ENCODE measurements at places on chromosomes 13 and 19.

DNA sequence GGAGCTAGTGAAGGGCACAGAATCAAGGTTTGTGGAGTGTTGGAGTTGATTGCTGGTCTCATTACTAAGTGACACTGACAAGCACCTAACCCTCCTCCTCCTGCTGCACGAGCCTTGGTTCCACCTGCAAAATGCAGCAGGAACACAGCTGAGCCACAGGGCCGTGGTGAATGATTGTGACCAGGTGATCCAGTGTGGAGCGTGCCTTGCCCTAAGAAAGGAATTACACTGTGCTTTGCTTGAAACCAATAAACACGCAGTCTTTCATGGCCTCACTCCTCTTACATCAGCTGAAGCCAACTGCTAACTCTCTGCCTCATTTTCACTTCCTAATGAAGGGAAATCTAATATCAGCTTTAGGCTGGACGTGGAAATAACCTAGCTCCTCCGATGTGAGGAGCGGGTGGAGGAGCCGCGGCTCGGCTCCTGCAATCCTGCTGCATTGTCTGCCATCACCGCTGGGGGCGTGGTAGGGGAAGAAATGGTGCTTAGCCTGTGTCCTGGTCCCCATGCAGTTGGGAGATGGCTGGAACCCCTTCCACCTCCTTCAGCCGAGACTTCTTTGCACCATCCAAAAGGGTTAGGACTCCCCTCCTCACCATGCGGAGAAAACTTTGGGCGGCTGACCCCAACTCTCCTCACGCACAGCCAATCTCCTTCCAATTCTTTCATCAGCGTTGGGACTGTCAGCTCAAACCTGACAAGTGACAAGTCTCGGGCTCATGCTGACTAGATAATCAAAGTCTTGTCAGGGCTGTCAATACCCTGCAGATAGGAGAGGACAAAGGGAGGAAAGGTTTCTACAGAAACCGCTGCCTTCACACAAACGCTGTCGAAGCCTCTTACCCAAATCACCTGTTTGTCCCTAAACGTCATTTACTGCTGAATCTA, 427.9 kb downstream of the ZNF536 start:
- DNase-seq, result peak; percentile 57

- no peak for DNase-seq
Observed at GRCh38 chr13:24406524-24406923, 97.1 kb downstream of the C1QTNF9 start.

- peak; percentile 71 for DNase-seq
Observed at GRCh38 chr13:74026753-74027152, 107.5 kb downstream of the KLF12 start.

- no peak for DNase-seq
Observed at GRCh38 chr13:84208246-84208910, 326.1 kb upstream of the SLITRK1 start.

DNA sequence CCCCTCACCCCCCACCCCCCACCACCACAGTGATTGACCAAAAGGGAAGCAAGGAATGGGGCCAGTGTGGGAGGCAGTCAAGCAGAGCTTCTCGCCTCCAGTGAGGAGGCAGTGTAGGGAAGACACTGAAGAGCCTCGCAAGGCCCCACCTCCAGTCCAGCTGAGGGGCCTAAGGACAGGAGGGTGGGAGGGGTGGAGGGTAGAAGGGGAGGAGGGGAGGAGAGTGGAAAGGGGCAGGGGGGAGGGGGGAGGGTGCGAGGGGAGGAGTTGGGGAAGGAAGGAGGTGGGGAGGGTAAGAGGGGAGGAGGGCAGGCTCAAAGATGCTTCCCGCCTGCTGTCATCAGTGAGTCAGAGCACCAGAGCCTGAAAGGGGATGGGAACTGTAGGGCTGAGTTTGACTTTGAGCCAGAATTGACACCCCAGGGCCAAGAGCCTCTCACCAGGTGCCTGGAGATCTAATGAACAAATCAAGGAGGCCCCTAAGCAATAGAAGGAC, 786.2 kb downstream of the UQCRFS1 start:
- no peak for DNase-seq

- DNase-seq, result no peak
Observed at GRCh38 chr19:452829-453228, 8.0 kb downstream of the SHC2 start.

- DNase-seq, result peak; percentile 28
Observed at GRCh38 chr19:17803264-17803896, 8.4 kb downstream of the B3GNT3 start.

GRCh38 chr13:48176781-48177180, 56.2 kb upstream of the ITM2B start:
- DNase-seq, result no peak

- no peak for DNase-seq
Observed at GRCh38 chr13:71677124-71677523, 189.9 kb downstream of the DACH1 start.

DNA sequence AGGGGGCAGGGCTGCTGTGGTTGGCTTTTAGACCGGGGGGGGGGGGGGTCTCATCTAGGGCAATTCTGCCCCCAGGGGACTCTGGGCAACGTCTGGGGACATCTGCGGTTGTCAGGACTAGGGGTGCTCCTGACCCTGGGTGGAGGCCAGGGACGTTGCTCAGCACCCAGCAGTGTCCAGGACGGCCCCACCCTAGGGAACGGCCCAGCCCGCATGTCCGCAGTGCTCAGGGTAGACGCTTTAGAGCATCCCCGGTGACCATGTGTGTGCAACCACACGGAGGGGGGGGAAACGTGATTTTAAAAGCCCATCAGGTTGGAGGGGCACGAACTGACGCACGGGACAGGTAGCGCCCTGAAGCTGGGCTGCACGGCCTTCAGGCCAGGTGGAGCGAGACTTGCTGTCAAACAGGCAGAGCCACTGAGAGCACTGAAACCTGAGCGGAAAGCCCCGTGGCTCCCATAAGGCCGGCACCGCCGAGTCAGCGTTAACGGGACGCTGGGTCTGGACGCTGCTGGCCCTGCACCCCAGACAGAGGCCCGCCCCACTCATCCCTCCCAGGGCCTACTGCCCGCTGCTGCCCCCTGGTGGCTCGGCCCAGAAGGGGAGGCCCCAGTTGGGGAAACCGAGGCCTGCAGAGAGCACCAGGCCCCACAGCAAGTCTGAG, 8.3 kb downstream of the CACTIN start:
- peak; percentile 67 for DNase-seq

GRCh38 chr19:21335721-21336120, 6.5 kb upstream of the ZNF708 start:
- no peak for DNase-seq

- no peak for DNase-seq
Observed at GRCh38 chr13:35293579-35294226, 182.8 kb downstream of the MAB21L1 start.

GRCh38 chr13:50359041-50359367, 343.8 kb downstream of the KCNRG start:
- no peak for DNase-seq

- DNase-seq, result peak; percentile 96
Observed at GRCh38 chr19:13846557-13847406, 30.2 kb upstream of the NANOS3 start.

DNA sequence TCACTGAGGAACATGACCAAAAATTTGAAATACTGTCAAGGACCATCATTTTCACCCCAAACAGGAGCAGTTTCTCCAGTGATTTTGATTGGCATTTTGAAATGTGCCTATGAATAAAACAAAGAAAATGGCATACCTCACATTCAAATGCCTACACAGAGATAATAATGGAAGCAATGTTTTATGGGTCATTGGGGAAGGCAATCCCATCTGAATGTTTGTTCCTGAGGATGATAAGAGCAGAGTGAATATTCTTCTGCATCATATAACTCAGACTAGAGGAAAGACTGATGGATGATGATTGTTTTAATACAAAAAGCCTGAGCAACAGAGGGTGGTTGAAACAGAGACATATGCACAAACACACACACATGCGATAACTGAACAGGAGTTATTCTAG, 2749.9 kb downstream of the PCDH9 start:
- DNase-seq, result no peak

DNA sequence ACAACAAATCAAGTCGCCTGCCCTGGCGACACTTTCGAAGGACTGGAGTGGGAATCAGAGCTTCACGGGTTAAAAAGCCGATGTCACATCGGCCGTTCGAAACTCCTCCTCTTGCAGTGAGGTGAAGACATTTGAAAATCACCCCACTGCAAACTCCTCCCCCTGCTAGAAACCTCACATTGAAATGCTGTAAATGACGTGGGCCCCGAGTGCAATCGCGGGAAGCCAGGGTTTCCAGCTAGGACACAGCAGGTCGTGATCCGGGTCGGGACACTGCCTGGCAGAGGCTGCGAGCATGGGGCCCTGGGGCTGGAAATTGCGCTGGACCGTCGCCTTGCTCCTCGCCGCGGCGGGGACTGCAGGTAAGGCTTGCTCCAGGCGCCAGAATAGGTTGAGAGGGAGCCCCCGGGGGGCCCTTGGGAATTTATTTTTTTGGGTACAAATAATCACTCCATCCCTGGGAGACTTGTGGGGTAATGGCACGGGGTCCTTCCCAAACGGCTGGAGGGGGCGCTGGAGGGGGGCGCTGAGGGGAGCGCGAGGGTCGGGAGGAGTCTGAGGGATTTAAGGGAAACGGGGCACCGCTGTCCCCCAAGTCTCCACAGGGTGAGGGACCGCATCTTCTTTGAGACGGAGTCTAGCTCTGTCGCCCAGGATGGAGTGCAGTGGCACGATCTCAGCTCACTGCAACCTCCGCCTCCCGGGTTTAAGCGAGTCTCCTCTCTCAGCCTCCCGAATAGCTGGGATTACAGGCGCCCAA, at the start of gene LDLR:
Gene LDLR (plus strand): TSS at position 210 of the 760 bp plus-strand sequence. CDS start 86 bp downstream, at position 296.
- DNase-seq, result peak; percentile 88

GRCh38 chr19:13929340-13929739, 8.9 kb downstream of the PODNL1 start:
- no peak for DNase-seq

GRCh38 chr19:2040647-2041432, 10.2 kb downstream of the MKNK2 start:
- no peak for DNase-seq

Measured in stimulated activated CD4-positive, alpha-beta T cell treated with anti-CD3 and anti-CD28 coated beads, Interleukin-15, amount 100 ng/mL, for 24 hours (primary cell).